ENCODE measurements at places on chromosomes 11 and 22.
A peak's percentile ranks its signal among the peaks of the same experiment; 100 is the strongest.

DNA sequence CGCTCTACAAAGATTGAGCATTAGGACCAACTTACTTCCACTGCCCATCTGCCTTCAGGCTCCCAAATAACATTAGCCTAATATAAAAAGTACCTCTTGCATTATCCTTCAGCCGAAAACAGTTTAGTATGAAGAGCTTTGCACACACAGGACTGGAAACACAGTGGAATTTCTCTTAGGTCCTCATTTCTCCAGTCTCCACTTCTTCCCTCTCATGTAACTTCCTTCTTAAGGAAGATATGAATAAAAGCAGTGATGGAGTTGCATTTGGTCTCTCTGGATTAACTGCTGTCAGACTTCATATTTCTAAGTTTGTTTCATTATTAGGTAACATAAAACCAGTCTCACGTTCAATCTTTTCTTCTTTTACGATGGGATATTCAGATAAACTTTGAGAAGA is 5.6 kb upstream of the MPEG1 start:
- no peak for DNase-seq

GRCh38 chr22:36885474-36885873 is 24.7 kb downstream of the NCF4 start:
- no peak for DNase-seq

- no peak for DNase-seq
These were observed 55.2 kb upstream of the ATXN10 start for GRCh38 chr22:45616432-45616831.

DNA sequence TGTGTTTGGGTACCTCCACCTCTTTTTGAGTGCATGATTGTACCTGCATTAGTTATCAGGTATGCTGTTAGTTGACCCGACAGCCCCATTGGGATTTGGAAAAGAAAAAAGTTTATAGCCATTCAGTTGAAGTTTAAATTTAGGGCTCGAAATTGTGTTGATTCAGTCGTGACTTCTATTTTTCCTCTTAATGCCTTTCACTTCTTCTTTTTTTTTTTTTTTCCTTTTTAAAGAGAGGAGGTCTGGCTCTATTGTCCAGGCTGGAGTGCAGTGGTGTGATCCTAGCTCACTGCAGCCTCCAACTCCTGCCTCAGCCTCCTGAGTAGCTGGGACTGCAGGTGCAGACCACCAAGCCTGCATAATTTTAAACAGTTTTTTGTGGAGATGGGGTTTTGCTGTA is 2.3 kb downstream of the STT3A start:
- DNase-seq, result no peak

GRCh38 chr22:31193092-31193491 is 19.0 kb upstream of the LIMK2 start:
- DNase-seq, result no peak

GRCh38 chr22:20026204-20026908 is 5.4 kb downstream of the TANGO2 start:
- DNase-seq, result no peak

DNA sequence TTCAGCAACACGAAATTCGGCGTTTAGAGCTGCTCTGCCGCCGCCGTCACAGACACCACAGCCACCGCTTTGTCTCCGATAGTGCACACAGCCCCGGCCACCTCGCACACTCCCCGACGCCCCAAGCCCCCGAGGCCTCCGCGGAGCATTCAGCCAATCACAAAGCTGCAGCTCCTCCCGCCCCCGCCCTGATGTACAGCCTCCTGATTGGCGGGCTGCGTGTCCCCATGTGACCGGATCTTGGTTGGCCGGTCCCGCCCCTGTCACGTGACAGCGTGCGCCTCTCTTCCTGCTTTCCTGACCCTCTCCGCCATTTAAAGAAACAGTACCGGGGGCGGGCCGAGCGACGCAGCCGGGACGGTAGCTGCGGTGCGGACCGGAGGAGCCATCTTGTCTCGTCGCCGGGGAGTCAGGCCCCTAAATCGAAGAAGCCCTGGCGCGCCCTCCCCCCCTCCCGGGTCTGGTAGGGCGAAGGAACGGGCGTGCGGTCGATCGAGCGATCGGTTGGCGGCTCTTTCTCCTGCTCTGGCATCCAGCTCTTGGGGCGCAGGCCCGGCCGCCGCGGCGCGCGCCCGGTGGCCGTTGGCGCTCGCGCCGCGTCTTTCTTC is at the start of gene TUG1:
Gene TUG1, plus strand, starts transcription at position 342 of the 608 bp plus-strand sequence.
- DNase-seq, result peak; percentile 99

GRCh38 chr11:10366568-10367331 is 61.9 kb downstream of the ADM start:
- DNase-seq, result peak; percentile 74

DNA sequence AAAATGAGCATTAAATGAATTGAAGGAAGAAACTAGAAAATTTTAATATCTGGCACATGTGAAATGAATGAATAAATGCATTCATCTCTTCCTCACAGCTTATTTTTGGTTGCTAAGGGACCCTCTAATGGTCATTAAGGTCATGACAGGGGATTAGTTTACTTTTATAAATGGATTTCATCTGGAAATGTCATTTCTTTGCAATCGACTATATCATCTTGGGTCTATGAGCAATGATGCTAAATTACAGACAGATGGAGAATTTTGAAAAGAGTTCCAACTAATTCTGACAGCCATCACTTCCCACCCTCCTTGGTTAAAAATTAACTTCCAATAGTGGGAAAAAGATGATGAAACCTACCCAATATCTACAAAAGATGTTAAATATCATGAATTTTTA is 98.0 kb downstream of the KIF18A start:
- no peak for DNase-seq

GRCh38 chr11:130905512-130905911 is 10.8 kb downstream of the SNX19 start:
- no peak for DNase-seq

- no peak for DNase-seq
These were observed 3.0 kb downstream of the ATL3 start for GRCh38 chr11:63667995-63668795.

DNA sequence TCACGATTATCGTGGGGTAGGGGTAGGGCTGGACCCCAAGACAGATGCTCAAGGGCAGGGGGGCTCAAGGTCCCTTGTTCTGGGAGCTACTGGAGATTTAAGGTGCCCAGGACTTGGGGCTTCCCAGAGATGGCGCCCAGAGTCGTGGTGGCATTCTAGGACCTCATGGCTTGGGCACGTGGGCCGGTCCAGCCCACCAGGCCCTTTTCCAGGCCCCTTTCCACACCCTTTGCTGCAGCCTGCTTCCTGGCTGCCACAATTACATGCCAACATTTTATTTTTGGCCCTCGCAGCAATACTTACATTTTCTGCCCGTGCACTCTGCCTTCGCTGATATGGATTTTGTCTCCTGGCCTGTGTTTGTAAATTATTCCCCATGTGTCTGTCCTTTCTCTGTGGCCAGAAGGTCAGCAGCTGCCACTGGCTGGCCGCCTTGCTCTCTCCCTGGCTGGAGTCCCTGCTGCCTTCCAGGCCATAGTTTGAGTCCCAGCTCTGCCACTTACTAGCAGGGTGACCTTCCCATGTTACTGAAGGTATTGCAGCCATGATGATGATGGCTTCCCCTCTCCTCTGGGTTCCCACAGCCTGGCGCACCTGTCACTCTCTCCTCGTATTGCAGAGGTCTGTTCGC is 11.2 kb downstream of the MB start:
- DNase-seq, result no peak

- no peak for DNase-seq
These were observed 32.0 kb upstream of the TH start for GRCh38 chr11:2203440-2204259.

GRCh38 chr11:103532133-103532788 is 423.0 kb downstream of the DYNC2H1 start:
- no peak for DNase-seq

DNA sequence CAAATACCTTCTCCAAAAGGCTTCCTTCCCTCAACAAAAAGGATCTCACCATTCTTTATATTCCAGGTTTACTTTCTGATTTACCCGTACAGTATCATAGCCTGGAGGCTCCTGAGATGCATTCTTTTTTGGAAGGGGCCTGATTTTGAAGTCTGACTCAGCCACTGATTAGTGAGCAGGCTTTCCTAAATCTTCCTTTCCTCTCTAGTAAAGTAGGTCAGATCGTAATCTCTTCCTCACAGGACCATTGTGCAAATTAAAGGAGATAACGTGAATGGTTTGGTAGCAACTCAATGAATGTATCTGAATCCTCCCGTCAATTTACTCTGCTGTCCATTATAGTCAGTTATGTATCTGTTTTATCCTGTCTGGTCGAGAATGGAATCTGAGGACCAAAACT is 227.7 kb upstream of the ANO5 start:
- no peak for DNase-seq

GRCh38 chr11:17145972-17146371 is 61.8 kb downstream of the PIK3C2A start:
- DNase-seq, result no peak

DNA sequence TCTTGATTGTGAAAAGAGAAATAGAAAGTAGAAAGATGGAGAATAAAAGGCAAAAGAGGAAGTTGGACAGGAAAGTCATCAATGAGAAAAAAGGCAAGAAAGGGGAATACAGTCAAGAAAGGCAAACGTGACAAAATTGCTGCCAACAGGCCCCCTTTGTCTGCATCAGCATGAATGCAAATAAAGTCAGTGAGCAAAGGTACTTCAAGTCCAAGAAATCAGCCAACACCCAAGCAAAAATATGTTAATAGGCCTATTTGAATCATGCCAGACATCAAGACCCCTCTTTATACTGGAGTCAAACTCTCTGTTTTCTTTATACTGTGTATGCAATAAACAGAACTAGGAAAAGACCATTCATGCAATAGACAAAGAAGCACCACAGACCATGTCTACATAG is 34.3 kb downstream of the GUCY1A2 start:
- no peak for DNase-seq

- no peak for DNase-seq
These were observed 6.1 kb downstream of the APOL3 start for GRCh38 chr22:36154423-36154945.

Data from COR-L47 (cell line).